ENCODE measurements at places on chromosomes 12 and 14.
A peak's percentile ranks its signal among the peaks of the same experiment; 100 is the strongest.

DNA sequence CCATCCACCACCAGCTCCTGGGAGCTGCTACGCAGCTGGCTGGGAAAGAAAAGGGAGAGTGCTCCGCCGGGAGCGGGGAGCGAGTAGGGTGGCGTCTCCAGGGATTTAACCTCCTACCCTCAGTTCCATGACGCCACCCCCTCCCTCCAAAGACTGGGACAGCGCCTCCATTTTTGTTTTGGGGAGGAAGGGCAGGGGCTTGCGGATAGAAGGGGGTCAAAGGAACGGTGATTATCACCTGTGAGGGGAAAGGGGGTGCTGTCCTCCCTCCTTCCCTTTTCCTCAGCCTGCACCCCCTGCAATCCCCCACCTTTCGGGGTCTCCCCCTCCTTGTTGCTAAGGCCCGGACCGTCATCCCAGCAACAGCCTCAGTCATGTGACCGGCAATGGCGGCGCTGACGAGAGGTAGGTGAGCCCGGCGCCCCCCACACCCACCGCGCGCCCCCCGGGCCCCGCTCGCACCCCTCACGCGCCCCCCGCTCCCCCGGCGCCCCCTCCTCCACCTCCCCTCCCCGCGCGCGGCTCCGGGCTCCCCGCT is at the start of gene DTX3:
Gene DTX3 (plus strand): TSS at position 371 of the 538 bp plus-strand sequence. CDS start 1,694 bp downstream, outside the sequence.
- no peak for DNase-seq

- DNase-seq: peak; percentile 63
Measured at GRCh38 chr12:132560614-132561426, 49.6 kb downstream of the LRCOL1 start.

DNA sequence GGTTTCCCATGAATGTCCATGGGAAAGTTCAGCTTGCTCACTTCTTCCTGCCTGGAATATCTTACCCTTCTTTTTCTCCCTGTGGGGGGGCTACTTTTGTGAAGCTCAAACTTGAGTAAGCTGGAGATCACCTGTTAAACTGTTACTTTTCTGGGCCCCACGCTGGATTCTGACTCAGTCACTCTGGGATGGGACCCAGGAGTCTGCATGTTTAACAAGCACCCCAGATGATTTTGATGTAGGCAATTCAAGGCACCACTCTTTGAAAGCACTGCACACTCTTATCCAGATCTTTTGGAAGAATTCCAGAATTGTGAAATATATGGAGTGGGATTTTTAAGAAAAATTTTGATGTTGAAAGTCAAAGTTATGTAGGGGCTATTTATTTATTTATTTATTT is 46.3 kb upstream of the IGF1 start:
- no peak for DNase-seq

- no peak for DNase-seq
Measured at GRCh38 chr14:43168371-43168925, 1338.6 kb downstream of the FSCB start.

- DNase-seq: no peak
Measured at GRCh38 chr12:96359328-96359727, 40.9 kb downstream of the CDK17 start.

DNA sequence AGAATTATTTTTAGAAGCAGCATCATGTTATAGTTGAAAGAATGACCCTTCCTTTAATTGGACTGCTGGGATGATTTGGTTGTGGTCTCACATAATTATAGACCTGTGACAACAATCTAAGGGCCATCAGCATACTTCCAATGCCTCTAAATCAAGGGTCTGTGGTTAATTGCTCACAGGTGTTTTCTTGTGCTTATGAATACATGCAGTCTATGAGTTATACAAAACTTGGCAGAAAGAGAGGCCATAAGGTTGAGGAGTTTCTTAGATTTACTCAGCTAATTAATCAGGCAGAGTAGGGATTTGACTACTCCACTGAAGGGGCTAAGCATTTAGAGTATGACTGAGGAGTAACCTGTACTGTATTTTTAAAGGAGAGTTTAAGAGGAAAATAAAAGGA is 37.0 kb upstream of the FRMD6 start:
- DNase-seq: no peak

- no peak for DNase-seq
Measured at GRCh38 chr12:56661979-56662638, 16.3 kb upstream of the ATP5F1B start.

GRCh38 chr14:89108608-89109007 is 284.2 kb downstream of the TTC8 start:
- no peak for DNase-seq

DNA sequence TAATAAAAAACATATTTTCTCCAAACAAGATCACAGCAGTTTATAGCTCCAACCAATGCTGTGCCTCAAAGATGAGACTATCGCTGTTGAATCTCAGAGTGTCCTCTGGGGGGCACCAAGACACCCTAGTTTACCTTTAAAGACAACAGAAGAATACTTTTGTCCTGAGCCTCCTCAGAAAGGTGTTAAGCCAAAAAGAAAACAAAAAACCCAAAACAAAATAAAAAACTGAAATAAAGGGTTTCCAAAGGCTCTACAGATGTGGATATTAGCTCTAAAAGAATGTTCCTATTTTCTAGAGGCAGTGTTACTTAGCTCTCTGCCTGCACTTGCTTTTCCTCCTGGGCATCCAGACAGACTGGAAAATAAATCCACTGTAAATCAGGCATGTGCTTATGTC is 86.9 kb upstream of the TTC7B start:
- peak; percentile 12 for DNase-seq

GRCh38 chr14:99818503-99819036 is 25.4 kb downstream of the EML1 start:
- DNase-seq: no peak

GRCh38 chr12:39327510-39327909 is 115.4 kb downstream of the KIF21A start:
- no peak for DNase-seq

- DNase-seq: no peak
Measured at GRCh38 chr12:32821293-32821692, 65.6 kb upstream of the YARS2 start.

DNA sequence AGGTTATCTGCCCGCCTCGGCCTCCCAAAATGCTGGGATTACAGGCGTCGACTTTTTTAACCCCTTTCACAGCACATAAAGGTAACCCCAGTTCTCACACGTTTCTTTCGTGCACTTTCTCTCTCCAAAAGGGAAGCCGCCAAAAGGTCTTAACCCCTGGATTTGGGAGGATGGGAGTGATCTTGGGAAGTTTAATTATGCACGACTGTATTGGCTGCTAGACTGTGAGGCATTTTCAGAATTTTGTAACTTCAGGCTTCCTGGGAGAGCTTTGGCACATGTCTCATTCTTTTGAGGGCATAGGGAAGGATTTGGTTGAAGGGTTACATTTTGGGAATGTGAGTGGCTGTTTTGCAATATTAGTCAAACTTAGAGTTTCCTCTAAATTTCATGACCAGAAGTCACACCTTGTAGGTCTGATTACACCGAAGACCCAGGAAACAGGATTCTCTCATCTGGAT is 1.4 kb upstream of the SMARCC2 start:
- no peak for DNase-seq

DNA sequence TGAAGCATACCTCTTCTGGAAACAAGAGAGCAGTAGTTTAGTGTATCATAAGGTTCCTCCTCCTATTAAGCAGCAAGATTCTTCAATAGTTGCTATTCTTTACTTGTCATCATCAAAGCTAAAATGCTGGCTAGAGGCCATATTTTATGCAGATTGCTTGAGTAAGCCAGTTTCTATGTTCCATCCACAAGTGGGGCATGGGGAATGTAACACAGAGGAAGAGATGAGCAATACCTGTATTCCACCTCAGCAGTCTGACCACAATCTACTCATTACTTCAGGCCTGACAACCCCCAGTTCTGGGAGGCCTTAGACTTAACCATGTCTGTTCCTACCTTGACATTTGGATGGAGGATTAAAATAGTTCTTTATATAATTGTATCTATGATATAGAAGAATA is 423.6 kb downstream of the BTG1 start:
- DNase-seq: no peak

GRCh38 chr12:112140728-112141127 is 15.4 kb downstream of the TRAFD1 start:
- DNase-seq: no peak

DNA sequence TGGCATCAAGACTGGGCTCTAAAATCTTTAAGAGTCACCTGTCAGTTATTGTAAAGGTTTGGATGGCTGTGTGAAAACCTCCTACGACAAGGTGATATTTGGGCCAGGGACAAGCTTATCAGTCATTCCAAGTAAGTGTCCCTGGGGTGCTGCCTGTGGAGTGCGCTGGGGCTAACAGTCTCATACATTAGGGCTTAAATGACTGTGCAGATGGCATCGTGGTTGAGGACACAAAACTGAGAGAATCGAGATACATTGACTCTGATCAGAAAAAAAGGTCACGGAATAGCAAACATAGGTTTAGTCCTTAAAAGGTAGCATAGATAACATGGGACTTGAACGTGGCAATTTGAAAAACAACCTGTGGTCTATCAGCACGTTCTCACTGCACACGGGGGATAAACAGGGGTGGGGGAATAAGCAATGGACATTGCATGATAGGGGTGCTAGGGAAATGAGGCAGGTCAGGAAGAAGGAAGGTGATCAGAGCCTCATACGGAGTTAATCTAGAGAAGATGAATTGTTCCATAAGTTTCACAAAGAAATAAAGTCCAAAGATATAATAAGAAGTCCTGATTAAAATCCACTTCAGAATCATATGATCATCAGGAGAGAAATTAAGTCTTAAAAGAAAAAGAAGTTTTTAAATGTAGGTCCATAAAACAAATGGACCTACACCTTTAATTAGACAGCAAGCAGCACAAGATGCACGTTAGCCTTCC is 100.3 kb downstream of the DAD1 start:
- DNase-seq: no peak

GRCh38 chr12:118237908-118238307 is 102.0 kb downstream of the PEBP1 start:
- DNase-seq: no peak

DNA sequence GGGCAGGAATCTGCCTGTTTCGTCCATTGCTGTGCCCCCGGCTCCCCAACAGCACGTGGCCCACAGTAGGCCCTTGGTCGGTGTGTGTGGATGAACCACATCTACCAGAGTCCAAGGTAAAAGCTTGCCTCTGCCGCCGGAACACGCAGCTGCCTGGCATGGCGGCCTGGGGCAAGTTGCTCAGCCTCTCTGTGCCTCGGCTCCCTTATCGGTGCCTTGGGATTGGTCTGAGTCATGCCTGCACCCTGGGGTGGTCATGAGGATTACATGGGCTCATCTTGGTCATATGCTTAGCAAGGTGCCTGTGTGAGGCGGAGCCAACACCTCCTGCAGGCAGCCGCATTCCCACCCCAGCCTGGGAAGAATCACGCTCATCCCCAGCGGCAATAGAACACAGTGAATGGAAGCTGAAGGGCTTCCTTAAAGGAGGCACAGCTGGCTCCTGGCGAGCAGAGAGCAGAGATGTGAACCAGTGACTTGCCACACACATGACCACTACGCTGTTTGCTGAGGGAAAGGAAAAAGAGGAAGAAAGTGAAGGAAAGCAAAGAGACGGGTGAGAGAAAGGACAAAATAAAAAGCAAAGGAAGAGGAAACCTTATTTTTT is 5.5 kb upstream of the SCARB1 start:
- DNase-seq: no peak

- no peak for DNase-seq
Measured at GRCh38 chr14:75549169-75549568, 26.9 kb downstream of the BATF start.

DNA sequence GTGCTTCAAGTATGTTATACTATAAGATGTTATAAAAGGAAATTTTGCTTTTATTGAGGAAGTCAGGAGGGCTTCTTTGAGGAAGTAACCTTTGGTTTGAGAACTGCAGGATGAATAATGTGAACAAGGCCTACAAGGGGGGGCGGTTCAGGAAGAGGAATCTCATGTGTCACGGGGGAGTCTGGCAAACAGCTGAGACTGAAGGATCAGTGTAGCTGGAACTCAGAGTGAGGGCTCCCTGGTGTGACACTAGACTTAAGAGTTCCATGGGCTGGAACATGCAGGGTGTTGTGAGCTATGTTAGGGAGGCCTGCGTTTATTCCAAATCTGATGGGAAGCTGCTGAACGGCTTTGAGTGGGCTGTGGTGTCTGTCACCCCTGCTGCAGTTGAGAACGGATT is 62.3 kb downstream of the UNC79 start:
- peak; percentile 19 for DNase-seq

DNA sequence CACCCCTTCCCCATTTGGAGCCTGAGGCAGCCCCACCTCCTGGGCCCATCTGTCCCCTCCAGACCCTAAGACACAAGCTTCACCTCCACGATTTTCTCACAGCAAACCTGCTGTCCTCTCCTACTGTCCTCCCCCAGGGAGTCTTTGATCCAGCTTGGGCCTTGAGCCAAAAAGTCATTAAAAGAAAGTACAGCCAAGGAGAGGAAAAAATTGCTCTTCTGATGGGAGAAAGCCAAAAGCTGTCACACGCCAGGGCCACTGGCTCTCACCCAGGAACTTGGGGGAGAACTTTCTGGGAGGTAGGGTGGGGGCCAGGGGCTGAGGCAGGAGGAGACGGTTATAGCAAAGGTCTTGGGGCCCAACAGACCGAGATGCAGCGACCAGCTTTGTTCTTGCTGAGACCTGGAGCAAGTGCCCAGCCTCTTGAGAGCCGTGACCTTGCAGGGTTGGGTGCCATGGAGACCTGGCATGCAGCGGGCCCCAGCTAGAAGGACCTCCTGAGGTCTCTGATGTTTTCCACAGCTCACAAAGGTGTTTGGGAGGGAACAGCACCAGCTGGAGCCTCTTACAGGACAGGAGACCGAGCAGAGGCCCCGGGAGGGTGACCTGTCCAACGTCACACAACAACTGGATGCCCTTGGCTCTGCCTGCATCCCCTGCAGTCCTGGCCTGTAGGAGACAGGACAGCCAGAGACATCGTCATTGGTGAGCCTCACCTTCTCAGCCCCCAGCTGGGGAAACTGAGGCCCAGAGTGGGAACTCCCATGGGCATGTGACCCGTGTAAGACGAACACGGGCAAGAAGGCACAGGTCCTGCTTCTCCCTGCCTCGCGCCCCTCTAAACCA is 124.5 kb downstream of the CALM1 start:
- DNase-seq: no peak

DNA sequence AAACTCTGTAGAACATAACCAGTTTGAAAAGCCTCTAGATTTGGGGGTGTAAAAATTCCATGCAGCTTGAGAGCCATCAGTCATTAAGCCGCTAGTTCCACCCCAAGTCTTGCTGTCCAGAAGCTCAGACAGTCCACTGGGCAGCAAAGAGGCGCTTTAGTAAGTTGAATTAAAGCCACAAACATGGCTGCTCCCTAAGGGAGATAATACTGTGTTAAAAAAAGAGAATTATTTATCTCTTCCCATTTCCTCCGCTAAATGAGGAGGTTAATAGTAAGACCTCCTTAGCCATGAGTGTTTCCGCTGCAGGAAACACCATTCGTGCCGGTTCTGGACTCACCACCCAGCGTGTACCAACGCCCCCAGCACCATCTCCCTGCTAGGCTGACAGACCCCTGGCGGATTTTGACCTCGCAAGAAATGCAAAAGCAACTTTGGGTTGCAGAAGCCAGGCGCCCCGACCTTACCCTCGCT is 536 bp downstream of the TM7SF3 start:
- DNase-seq: peak; percentile 23

GRCh38 chr12:75684678-75685616 is 173.5 kb upstream of the KRR1 start:
- DNase-seq: no peak
